Effector CD4-positive, alpha-beta T cell (primary cell): ENCODE measurements at places on chromosomes 3 and 15.

DNA sequence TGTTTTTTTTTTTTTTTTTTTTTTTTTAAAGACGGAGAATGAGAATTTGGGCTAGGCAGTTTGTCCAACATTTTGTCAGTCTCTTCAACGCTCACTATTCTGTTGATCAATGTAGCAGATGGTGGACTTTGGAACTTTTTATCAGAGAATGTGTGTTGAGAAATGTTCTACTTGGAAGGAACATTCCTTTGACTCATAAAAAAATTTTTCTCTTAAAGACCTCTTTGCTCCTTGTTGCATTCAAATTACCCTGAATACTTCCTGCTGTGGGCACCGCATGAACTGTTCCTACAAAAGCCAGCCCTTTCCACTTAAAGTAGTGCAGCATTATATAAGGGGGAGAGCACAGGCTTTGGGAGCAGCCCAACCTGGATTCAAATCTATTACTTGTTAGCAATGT is 182.9 kb downstream of the AKAP13 start:
- no peak for DNase-seq

GRCh38 chr3:174430986-174431385 is 428.1 kb upstream of the NAALADL2 start:
- no peak for DNase-seq

DNA sequence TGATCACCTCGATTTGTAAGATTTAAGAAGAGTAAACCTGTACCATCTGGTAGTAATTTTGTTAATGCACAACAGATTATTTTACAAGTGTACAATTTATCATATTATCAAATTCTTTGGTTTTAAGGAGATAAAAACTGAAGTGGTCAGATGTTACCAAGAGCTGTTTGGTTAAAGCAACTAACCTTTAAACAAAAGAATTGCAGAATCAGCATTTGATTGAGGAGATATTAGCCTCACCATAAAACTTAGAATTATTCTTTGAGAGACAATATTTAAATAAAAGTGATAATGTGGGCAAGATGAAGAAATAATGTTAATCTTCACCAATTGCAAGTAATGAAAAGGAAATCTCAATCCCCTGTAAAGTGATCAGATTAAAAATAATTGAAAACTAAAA is 1034.9 kb downstream of the ROBO1 start:
- no peak for DNase-seq

DNA sequence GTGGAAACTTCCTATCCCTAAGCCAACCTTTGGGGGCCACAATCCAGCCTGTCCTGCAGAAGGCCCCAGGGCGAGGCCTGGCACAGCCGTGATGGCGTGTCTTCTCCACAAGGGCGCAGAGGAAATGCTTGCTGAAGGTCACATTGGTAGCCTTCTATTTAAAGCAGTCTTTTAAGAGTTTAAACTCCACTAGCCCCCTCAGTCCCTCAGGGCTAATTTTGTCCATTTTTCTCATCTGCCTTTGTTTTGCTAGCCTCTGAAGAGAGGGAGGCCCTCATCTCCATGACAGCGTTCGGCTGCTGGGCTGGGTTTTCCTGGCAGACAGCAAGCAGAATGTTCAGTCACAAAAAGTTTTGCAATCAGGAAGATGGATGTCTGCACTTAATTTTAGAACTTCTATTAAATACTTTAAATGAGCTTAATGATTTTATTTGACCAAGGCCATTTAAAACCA is 40.8 kb downstream of the RARB start:
- no peak for DNase-seq

GRCh38 chr3:140770977-140771667 is 93.3 kb downstream of the TRIM42 start:
- DNase-seq, result no peak

GRCh38 chr15:39741258-39741657 is 41.4 kb downstream of the FSIP1 start:
- DNase-seq, result no peak

GRCh38 chr3:4963669-4964570 is 15.3 kb upstream of the BHLHE40 start:
- no peak for DNase-seq

DNA sequence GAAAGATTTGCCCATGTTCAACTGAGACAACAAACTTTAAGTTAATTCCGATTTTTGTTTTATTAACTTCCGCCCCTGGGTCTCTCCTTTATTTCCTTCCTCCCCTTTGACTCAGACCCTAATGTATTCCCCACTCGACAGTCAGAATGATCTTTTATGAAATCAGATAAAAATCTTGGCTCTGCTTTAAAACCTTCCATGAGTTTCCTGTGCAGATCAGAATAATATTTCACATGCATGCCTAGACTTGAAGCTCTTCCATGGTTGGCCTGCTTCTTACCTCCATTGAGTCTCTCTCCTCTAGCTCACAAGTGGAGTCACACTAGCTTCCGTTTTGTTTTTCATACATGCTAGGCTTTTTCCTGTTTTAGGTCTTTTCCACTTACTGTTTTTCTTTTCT is 116.8 kb upstream of the SPATA16 start:
- no peak for DNase-seq

GRCh38 chr3:128549283-128550112 is 56.5 kb upstream of the GATA2 start:
- DNase-seq, result no peak

GRCh38 chr3:23263796-23264195 is 60.7 kb downstream of the UBE2E2 start:
- DNase-seq, result no peak

GRCh38 chr3:70277304-70277703 is 35.1 kb downstream of the MDFIC2 start:
- DNase-seq, result no peak

- no peak for DNase-seq
Observed at GRCh38 chr15:28978011-28978378, 92.2 kb downstream of the APBA2 start.

- DNase-seq, result no peak
Observed at GRCh38 chr3:194128202-194128918, 7.6 kb upstream of the HES1 start.

DNA sequence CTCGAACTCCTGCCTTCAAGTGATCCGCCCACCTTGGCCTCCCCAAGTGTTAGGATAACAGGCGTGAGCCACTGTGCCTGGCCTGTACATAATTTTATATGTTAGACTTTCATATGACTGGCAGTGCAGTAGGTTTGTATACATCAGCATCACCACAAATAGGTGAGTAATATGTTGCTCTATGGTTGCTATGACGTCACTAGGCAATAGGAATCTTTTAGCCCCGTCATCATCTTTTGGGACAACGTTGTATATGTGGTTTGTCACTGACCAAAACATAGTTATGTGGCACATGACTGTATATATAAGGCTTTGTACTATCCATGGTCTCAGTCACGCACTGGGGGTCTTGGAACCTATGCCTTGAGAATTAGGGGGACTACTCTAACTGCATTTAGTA is 17.0 kb upstream of the DNAJC19 start:
- no peak for DNase-seq

GRCh38 chr3:141092663-141093062 is 41.5 kb downstream of the SPSB4 start:
- DNase-seq, result no peak

DNA sequence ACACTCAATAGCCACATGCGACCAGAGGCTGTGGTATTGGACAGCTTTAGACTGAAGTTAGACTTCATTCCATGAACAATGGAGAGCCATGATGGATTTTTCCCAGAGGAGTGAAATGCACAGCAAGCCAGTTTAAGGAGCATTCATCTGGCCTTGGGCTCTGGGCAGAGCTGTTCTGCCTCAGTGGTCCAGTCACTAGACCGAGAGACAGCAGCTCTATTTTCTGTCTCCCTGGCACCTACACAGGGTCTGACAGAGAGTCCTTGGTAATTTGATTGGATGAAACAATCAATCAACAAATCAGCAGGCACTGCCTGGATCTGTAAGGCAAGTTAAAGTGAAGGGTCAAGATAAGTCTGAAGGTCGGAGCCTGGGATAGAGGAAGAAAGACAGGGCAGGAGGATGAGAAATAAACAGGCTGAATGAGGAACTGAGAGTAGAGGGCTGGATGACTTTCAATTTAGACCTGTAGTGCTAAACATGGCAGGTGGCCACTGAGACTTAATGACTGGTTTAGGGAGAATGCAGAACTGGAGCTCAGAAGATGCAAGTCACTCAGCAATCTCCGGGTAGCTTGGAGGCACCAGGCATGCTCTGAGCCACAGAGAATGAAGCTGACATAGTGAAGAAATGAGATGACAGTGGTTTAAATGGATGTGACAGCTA is 98.5 kb upstream of the SLC25A36 start:
- DNase-seq, result no peak

DNA sequence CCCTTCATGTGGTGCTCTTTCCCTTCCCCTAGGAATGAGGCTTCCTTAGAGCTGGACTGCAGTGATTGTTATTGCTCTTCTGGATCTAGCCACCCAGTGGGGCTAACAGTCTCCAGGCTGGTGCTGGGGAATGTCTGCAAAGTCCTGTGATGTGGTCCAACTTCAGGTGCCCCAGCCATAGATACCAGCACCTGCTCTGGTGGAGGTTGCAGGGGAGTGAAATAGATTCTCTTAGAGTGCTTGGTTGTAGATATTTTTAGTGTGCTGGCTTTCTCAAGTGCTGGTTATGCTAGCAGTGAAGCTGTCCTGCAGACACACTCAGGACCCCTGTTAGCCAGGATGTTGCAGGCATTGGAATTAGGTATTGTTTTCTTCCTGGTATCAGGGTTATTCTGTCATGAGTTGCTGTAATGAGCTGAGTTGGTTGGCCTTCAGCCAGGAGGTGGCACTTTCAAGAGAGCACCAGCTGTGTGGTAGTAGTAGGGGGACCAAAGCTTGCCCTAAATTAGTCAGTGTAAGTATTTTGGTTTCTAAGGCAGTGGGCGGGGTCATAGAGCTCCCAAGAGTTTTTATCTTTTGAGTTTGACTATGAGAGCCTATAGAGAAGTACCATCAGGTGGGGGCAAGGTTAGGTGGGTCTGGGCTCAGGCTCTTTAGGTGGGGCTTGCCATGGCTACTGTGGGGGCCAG is 317.5 kb upstream of the SGO1 start:
- DNase-seq, result no peak

- DNase-seq, result no peak
Observed at GRCh38 chr3:56928379-56929068, 126.8 kb upstream of the ARHGEF3 start.

GRCh38 chr3:42510325-42510724 is 7.9 kb downstream of the VIPR1 start:
- no peak for DNase-seq

DNA sequence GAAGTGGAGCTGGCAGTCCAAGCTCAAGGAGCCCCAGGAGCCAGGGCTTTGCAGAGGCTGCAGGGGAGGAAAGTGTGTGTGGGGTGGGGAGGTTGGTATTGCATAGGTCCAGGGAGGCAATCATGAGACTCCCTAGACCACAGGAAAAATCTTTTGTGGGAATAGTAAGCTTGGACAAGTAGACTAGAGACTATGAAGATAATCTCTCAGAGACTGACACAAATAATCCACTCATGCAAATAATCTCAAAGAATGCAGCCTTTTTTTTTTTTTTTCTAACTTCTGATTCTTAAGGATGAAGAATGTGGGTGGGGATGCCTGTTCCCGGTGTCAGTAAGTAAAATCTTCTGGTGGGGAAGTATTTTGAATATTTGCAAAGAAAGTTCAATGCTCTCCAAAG is 113.7 kb downstream of the GREM1 start:
- no peak for DNase-seq

GRCh38 chr3:160757233-160758106 is 1.4 kb downstream of the PPM1L start:
- DNase-seq, result no peak

GRCh38 chr3:116445311-116445841 is at the start of gene LSAMP:
Gene LSAMP (minus strand): TSS chr3:116445487.
- DNase-seq, result no peak

DNA sequence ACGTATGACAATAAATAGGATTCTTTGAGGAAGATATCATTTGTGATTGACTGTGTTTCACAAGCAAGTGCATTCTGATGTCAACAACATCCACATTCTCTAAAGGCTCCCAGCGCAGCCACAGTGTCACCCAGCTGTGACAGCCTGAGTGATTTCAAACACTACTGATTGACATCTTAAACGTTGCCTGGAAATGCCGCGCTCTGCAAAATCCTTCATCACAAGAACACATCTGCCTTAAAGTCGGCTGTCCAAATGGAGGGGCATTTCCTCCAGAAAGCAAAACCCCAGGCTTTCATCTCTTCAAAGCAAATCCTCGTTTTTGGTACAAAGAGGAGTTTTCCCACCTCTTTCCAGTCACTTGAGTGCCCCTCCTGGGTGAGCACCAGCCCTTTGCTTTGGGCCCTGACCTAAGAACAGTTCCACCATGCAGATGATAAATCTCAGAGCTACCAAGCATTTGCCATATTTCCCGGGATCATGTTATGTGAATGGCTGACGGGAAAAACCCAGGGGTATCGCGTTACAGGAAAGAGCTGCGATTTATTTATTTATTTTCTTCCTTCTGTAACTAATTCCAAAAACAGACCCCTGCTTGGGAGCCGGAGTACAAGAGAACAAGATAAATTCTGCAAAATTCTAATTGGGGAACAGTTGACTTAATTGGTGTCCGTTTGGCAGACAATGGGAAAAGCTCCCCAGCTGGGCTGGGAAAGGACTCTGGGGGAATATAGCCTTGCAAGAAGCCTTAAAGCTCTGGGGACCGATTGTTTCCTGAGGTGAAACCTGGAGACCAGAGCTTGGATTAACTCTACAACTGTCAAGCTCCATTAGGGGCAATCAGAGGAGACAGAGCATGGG is 703.8 kb upstream of the NR2F2 start:
- DNase-seq, result no peak

- no peak for DNase-seq
Observed at GRCh38 chr3:194976049-194976451, 290.4 kb downstream of the FAM43A start.

DNA sequence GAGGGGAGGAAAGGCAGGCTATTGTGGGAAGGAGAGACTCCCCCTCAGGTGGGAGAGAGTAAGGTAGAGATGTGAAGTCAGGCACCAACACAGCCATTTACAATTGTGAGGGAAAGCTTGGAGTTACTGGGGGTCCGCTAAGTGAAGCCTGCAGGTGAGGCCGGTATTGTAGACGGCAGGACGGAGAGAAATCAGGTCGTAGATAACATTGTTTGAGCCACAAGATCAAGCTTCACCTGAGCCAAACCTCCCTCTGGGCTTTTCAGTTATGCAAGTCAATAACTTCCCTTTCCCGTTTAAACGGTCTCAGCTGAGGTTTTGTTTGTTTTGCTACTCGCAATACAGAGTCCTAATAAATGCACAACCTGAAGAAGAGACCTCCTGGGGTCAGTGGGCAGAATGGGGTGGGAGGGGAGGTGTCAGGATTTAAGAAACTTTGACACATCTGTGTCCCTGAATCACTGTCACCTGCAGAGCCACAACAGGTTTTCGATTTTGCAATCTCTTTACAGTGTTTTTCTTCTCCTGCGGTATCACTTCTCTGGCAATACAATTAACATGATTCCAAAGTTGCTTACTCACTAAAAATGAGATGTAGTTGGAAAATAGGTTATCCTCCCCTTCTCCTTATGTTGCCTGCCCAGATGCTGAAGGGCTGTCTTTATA is 72.0 kb upstream of the GLCE start:
- no peak for DNase-seq
